CD4-positive, alpha-beta memory T cell (primary cell): ENCODE measurements at places on chromosomes 1 and 21. TPM values are rescaled to one million over a fixed set of nuclear protein-coding genes. Genes with fewer than 3 reads are reported as not detected.

DNA sequence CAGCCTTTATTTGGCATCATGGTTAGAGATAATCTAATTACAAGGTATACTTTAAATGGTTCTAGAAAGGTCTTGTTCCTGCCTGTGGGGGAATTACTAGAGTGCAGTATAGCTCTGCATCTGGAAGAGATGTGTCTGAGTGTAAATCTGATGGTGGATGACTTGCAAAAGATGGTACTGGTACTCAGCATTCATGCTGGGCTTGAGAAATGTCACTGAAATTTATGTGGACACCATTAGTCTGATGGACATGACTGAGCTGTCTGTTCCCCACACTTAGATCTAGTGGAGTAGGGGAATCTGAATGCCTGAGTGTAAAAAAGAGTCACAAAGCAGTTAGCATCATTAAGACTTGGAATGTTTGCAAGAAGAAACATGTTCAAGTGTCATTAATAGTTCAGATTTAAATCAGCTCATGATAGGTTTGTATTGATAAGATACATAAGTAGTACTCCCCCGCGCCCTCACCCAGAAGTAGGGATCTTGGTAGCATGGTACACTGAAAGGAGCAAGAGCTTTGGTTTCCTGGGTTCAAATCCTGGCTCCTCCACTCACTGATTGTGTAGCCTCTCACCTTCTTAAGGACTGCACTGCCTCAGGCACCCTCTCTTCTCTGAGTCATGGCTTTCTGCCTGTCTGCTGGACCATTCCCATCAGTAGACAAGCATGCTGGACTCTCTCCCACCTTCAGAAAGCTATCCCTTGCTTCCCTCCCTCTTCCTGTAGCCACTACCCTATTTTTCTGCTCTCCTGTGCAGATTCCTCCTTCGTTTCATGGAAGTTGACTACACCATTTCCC, 292.9 kb downstream of the NFIA start:
- no peaks in the 10 kb centered on the region for H3K4me1 ChIP-seq
- no peaks in the 10 kb centered on the region for H3K27me3 ChIP-seq
- no peak overlapping the region for H3K4me3 ChIP-seq
- H3K27ac ChIP-seq: no peak overlapping the region
- no peak for DNase-seq

GRCh38 chr1:182292193-182292741, 99.3 kb downstream of the GLUL start:
- no peak overlapping the region for H3K4me3 ChIP-seq
- H3K27ac ChIP-seq: no peak overlapping the region
- DNase-seq: no peak
- H3K4me1 ChIP-seq: no peaks in the 10 kb centered on the region
- no peaks in the 10 kb centered on the region for H3K36me3 ChIP-seq

Gene NLRP3
- 14.6 TPM for total RNA-seq

GRCh38 chr1:50812346-50812745, 147.7 kb downstream of the FAF1 start:
- no peaks in the 10 kb centered on the region for H3K36me3 ChIP-seq
- no peaks in the 10 kb centered on the region for H3K27me3 ChIP-seq
- H3K4me1 ChIP-seq: no peaks in the 10 kb centered on the region
- DNase-seq: no peak

- no peaks in the 10 kb centered on the region for H3K4me1 ChIP-seq
- no peak for DNase-seq
- no peak overlapping the region for H3K4me3 ChIP-seq
- no peaks in the 10 kb centered on the region for H3K27me3 ChIP-seq
- no peaks in the 10 kb centered on the region for H3K36me3 ChIP-seq
Observed at GRCh38 chr1:235986869-235987268, 78.0 kb downstream of the NID1 start.
